NCI-H69 (cell line): ENCODE measurements at places on chromosomes 4 and X.
A peak's percentile ranks its signal among the peaks of the same experiment; 100 is the strongest.

DNA sequence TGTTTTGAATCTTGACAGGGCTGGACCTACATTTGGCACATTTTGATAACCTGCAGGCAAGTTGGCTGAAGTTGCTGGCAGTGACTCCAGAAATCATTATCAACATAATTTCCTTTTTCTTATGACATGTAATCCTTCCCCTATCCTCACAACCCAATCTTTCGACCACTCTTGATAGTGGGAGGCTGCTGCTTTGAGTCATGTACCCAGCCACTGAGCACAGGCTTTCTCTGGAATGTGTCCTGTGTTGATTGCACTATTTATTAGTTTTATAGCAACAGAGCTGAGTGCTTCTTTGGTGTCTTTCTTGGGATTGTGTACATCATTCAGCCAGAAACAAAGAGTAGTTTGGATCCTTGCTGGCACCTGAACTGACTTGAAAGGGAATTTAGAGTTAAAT is 183.1 kb upstream of the LEF1 start:
- DNase-seq: no peak

- DNase-seq: no peak
These were observed 428.0 kb downstream of the EPHA5 start for GRCh38 chr4:65242156-65242846.

GRCh38 chr4:101102114-101102742 is 245.1 kb downstream of the PPP3CA start:
- peak; percentile 85 for DNase-seq

- DNase-seq: peak; percentile 30
These were observed 36.0 kb upstream of the CD99L2 start for GRCh38 chrX:150934453-150934852.

DNA sequence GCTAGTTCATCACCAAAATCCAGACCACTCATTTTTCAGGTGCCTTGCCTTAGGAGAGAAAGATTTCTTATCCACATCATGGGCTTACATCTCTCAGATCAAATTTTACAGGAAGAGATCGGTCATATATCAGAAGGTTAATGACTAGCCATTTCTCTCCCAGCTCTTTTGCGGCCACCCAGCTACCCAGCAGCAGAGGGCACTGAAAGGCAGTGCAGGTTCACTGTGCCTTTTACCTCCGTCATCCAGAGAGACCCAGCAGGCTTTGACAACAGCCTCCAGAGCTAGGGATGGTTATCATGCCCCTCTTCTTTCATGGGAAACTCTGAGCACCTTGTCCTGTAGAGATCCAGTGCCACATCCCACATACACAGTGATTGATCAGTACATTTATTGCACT is 384.8 kb downstream of the AFF2 start:
- no peak for DNase-seq

DNA sequence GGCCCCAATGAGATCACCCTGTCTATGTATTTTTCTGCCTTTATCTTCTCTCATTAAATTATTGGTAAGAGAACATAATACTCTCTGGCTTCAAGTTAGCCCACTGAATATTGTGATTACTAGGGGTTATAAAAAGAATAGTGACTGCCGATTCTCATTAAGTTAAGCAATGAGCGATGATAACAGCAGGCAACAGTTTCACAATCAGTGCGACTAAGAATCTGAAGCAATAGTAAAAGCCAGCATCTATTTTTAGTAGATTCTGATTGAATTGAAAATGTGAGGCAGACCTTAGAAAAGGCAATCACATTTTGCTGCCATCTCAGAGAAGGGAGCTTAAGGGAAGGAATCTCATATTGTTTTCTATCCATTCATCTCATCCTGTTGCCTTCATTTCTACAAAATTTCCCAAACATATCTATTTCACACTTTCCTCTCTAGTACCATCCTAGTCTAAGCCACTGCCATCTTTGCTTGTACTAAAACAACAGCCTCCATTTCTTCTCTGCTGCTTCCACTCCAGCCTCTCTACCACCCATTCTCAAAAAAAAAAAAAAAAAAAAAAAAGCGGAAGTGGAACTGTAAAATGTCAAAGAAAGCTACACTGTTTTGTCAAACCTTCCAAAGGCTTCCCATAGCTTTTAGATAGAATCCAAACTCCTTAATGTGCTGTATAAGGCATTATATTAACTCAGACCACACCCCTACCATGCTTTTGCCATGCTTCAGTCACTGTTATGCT is 17.4 kb downstream of the GABRA4 start:
- DNase-seq: no peak

DNA sequence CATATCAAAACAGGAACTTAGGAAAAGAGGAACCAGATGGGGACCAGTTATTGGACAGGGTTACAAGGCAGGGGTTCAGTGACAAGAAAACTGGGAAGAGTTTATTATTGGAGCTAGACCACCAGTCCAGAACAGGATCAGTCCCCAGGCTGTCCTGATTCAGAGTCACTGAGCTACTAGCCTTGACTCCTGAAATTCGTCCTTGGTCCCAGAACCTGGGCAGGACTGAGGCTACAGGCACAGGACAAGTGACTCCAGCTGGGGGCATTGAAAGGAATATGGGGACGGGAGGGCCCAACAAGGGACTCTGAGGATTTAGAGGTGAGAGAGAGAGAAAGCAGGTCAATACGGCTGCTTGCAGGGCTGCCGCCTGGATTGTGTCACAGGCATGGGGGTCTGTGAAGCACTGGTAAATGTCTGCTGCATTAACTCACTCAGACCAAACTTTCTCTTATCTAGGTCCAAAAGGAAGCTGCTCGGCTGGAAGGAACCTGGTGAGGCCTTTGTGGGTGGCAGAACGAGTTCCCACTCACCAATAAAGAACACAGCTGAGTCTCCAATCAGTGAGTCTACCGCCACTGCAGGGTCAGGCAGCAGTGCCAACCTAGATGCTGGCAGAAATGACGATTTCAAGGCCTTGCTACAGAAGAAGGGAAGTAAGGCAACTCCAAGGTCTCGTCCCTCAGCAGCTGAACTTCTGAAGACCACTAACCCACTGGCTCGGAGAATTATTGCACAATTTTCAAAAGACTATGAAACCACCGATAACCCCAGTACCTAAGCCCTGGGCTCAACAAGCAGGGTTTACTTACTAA is 11.3 kb upstream of the RTL5 start:
- peak; percentile 31 for DNase-seq

DNA sequence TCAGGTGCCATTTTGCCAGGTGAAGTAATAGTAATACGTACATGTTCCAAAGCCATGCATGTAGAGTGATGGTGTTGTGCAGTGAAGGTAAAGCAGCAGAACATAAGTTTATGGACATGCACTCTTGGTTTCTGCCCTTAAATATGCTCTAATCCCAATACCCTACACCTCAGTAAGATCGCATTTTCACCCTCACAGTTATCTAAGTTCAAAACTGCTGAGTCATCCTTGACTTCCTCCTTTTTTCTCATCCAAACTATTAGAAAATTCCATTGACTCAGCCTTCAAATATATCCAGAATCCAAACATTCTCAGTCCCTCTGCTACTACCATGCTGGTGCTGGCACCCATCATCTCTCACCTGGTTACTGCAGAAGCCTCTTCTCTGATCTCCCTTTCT is 652.9 kb upstream of the IGFBP7 start:
- no peak for DNase-seq

- no peak for DNase-seq
These were observed 47.1 kb downstream of the HTT start for GRCh38 chr4:3121596-3121995.

GRCh38 chr4:15690020-15690809 is 8.6 kb downstream of the FAM200B start:
- no peak for DNase-seq

DNA sequence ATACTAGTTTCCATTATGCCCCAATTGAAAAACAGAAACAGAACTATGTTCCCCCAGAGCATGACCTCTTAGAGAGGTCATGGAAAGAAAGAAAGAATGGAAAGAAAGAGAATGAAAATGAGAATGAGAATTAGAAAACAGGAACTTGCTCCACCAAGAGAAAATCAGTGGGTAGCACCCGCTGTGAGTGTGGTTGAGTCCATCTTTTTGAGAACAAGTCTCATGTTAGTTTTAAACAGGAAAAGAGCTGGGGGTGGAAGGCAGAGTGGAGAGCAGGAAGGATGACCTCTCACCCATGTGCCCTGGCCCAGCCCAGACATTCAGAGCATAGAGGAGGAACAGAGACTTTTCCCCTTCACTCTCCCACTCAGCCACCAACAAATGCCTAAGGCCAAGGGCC is 4.9 kb downstream of the GSX2 start:
- no peak for DNase-seq

DNA sequence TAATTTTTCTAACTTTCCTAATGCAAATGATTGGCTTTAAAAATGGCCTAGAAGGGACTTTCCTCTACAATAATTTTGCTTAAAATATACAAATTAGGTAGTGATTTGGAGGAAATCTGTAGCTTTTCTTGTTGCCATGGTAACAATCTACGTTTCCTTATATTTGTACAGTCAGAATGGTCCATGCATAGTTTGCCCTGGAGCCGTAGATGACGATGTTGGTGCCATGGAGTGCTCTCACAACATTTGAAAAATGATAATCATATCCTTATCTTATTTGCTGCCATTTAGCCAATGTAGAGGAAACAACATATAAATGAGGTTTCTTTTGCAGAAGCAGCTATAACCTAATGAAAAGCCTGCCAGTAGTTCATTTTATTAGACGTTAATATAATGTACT is 89.0 kb upstream of the NMU start:
- no peak for DNase-seq

GRCh38 chr4:5878359-5878758 is 14.5 kb downstream of the CRMP1 start:
- peak; percentile 85 for DNase-seq

DNA sequence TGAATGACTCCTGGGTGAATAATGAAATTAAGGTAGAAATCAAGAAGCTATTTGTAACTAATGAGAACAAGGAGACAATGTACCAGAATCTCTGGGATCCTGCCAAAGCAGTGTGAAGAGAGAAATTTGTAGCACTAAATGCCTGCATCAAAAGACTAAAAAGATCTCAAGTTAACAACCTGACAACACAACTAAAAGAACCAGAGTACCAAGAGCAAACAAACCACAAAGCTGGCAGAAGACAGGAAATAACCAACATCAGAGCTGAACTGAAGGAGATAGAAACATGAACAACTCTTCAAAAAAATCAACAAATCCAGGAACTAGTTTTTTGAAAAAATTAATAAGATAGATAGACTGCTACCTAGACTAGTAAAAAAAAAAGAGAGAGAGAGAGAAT is 8.4 kb downstream of the CFAP299 start:
- DNase-seq: no peak

DNA sequence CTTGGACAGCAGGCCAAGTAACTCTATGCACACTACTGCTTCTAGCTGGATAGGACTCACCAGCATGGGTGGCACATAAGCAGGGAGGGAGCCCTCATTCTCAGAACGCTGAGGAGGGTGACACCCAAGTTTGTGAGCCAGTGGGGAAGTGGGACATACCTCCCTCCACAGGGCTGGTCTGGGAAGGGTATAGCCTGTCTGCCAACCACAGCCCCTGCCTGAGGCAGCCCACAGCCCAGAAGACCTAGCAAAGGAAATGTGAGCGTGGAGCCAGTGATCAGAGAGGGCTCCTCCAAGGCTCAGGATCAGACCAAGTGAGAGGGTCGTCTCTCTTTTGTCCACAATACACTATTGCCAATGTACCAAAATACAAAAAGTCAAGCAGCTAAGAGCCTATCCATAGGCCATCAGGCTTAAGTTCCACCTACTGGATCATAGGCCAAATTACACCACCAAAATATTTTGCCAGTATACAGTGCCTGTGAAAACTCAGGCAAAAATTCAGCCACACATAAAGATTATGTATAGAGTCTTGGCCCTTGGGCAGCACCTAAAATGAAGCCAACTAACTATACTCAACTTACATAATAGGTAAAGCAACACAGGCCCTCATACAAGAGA is 1203.1 kb downstream of the PCDH18 start:
- peak; percentile 6 for DNase-seq

DNA sequence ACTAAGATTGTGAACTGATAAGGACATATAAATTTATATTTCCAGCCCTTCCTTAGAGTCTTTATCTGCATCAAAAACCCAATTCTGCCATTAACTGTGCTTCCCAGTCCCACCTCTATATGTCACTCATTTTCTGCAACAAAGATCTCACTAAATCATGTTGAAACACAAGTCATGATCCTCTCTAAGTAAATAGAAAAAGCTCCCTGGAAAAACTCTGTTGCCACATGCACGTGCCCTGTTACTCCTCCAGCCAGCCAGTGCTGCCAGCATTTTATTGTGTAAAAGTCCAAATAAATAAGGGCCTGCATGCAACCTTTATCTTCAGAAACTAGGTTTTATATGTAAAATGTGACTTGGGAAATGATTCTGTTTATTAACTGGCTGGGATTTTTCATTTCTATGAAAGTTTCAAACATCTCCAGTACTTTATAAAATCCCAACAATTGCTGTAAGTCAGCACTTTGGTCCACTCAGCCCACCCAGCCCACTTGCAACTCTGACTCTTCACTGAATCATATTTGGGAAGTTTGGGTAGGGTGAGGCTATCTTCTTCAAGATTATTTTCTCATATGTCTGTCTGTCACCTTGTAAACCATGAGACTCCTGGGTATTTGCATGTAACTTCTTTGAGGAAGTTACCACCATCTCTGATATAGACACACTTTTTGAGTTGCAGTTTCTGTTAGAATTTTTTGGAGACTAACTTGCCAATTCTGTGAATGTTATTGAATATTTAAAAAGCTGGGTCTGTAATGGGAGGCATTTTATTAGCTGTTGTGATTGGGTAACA is 40.0 kb upstream of the SMARCA5 start:
- DNase-seq: no peak

GRCh38 chr4:88690355-88690754 is 7.3 kb downstream of the NAP1L5 start:
- DNase-seq: no peak

GRCh38 chr4:48347282-48347921 is 6.1 kb downstream of the SLAIN2 start:
- no peak for DNase-seq

DNA sequence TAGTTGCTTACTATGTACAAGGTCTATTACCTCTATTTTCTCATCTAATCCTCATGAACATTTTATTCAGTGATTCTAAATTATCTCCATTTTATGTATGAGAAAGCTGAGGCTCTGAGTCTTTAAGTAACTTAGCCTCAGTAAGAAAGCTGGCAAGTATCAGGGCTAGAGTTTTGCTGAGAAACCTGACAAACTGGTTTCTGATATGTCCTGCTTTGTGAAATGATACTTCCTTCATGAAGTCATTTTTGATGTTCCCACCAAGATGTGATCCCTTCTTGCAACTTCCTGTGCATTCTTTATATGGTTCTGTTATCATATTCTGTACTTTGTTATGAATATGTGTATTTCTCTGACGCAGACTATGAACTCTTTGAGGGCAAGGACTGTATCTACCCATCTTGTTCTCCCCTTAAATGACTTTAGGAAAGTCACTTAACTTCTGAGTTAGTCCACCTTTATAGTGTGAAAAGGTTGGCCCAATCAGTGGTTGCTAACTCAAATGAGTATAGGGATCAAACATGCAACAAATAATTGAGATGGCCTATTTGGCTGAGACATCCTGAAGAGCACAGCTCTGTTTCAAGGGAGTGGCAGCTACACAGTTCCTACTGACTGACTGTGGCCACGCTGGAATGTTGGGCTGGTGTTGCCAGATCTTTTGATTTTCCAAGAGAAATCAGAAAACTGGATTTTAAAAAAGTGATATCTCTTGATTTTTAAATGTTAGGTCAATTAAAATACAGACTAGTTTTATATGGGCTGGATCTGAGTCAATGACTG is 127.9 kb upstream of the AMOT start:
- no peak for DNase-seq

- no peak for DNase-seq
These were observed 100.3 kb downstream of the PAPSS1 start for GRCh38 chr4:107619731-107620130.

- DNase-seq: no peak
These were observed 52.4 kb downstream of the KLHL5 start for GRCh38 chr4:39114436-39114835.

- no peak for DNase-seq
These were observed 2.6 kb downstream of the PGK1 start for GRCh38 chrX:78106651-78106986.
